ENCODE measurements at places on chromosomes 5 and 9.

DNA sequence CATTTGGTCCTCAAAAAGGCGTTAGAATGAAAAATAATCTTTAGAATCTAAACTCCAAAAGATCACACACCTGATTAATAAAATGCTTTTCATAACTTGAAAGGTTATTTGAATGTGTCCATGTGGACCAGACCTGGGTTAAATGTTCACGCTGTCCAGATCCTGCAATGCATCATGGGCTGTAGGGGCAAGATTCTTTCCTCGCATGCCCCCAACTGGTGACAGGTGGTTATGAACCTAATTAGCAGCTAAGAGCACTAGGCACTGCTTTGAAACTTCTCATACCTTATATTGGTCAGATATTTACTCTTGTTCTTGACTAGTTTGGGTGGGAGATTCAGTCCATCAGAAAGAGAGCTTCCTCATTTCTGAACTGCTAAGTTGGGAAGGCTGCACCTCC, 19.3 kb upstream of the PIP5K1B start:
- no peak for DNase-seq

GRCh38 chr5:97338729-97339128, 155.7 kb upstream of the RIOK2 start:
- DNase-seq = no peak

DNA sequence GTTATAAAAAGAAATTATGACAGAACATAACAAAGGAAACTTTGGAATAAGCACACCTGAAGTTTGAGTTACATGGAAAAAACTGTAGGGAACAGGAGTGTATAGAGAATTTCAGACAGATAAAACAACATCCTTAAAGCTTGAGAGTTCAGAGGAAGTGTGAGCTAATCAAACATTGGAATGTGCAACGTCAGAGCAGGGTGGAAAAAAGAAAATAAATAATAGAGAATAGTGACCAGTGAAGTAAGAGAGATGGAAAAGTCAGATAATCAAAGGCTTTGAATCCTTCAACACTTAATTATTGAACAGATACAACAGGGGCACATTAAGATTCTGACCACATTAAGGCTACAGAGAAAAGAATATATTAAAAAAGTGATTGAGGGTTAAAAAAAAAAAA, 128.5 kb upstream of the CDH10 start:
- no peak for DNase-seq

GRCh38 chr9:125659201-125659840, 47.7 kb downstream of the MAPKAP1 start:
- DNase-seq = no peak

DNA sequence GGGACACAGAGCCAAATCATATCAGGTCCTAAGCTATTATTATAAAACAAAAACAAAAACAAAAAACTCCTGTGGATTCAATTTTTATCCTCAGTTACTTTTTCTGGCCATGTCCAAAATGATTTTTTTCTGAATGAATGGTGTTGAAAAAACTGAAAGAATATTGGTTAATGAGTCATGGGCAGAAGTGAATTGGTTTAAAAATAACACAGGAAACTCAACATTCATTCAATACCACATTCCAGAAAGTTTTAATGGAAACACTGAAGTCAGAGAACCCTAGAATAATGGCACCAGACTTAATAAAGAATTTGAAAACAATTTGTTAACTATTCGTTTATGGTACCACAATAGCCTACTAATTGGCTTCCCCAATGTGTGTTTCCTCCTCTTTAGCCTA, 102.4 kb upstream of the CDH9 start:
- no peak for DNase-seq

DNA sequence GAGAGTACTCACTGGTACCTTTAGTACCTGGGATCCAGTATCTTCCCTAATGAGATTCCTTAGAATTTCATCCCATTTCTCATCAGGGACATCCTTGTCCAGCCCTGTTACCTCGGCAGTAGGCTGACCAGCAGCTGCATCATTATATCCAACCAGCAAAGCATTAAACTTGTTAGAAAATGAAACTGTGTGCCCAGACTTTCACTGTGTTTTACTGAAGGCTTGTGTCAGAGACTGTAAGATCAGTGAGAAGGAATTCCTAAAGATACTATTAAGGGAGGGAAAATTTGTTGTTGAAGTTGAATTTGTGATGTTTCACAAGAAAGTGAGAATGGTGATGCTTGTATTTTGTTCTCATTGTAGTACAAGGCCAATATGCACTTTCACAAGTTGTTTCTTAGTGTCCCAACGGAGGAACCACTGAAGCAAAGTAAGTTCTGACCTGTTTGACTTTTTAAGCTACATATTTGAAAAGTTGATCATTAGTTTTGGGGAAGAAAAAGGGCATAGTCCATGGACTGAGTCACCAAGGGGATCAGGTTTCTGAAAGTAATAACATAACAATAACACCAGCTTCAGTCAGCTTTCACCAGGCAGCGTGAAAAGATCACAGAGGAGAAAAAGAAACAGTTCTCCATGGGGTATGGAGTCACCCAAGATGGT, 48.8 kb downstream of the GRAMD2B start:
- no peak for DNase-seq

GRCh38 chr9:83569326-83569725, 31.1 kb upstream of the FRMD3 start:
- no peak for DNase-seq
